Caco-2 (cell line): ENCODE measurements at places on chromosomes 6 and 20. TPM values are rescaled to one million over a fixed set of nuclear protein-coding genes. Genes with fewer than 3 reads are reported as not detected.

GRCh38 chr6:106773996-106774629 is 144.7 kb downstream of the QRSL1 start:
- DNase-seq, result no peak

GRCh38 chr20:33563788-33564187 is 73.9 kb downstream of the CBFA2T2 start:
- no peak for DNase-seq

- no peak for DNase-seq
Observed at GRCh38 chr6:21213492-21213891, 380.1 kb upstream of the SOX4 start.

DNA sequence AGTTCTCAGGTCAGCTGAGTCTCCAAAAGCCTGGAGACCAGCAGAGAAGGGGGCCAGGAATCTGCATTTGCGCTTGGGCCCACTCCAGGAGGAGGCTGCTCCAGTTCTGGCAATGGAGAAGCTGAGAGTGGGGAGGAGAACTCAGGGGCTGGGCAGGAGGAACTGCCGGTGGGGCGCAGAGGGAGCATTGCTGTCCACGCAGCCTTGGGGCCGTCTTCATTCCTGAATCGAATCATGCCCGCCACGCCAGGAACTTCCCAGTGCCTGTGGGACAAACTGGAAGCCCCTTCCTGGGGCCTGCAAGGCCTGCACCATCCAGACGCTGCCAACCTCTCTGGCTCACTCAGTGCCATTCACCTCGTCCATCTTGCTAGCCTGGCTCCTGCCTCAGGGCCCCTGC is 16.9 kb downstream of the RAB44 start:
- peak; percentile 12 for DNase-seq

DNA sequence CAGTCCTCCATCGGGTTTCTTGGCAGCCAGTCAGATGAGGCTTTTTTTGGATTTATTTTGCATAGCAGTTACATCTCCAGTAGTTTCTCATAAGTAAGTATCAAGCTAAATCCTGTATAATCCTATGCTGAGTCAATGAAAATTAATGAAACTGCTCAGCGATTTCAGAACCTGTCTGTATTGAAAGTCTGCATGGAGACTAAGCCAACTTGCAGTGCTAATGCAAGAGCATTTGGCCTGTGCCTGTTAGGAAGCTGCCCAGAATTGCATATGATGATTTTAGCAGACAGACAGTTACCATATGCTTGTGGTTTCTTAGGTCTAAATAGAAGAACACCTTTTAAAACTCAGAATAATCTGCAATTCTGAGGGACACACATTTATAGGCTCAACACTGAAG is 25.2 kb upstream of the LRRN4 start:
- DNase-seq, result no peak

DNA sequence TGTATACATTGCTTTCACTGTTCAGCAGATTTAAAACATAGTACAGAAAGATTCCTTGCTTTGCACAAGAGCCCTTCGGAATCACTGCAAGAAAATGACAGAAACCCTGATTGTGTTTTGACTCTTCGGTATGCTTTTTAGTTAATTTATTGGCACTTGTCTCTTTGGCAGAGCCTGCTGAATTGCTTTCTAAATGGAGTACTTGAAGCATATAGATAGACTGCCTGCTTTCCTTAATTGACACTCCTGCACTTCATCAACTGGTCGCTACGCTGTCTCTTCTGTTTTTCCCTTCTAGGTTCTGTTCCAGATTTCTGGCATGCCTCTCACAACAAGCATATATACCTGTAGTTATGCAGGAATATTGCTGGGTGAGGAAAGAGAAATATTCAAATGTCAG is 22.4 kb upstream of the RBM24 start:
- no peak for DNase-seq

DNA sequence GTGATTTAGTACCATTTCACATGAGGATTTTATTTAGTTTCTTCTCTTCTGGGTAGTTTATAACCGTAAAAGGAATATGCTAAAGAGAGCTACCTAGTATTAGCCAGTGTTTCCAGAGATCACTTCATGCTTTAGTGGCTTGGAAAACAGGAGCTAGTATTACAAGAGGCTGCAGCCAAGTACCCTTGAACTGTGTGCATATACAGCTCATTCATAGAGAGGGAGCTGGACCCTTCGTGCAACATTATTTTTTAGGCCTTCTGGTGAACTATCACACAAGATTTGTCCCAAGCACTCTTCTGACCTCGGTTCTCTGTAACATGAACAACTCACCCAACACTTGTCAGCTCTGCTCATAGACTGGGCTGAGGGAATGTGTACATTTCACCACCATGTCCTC is 74.9 kb upstream of the RIN2 start:
- no peak for DNase-seq

- DNase-seq, result peak; percentile 50
Observed at GRCh38 chr20:35129647-35130069, 17.5 kb downstream of the EDEM2 start.

DNA sequence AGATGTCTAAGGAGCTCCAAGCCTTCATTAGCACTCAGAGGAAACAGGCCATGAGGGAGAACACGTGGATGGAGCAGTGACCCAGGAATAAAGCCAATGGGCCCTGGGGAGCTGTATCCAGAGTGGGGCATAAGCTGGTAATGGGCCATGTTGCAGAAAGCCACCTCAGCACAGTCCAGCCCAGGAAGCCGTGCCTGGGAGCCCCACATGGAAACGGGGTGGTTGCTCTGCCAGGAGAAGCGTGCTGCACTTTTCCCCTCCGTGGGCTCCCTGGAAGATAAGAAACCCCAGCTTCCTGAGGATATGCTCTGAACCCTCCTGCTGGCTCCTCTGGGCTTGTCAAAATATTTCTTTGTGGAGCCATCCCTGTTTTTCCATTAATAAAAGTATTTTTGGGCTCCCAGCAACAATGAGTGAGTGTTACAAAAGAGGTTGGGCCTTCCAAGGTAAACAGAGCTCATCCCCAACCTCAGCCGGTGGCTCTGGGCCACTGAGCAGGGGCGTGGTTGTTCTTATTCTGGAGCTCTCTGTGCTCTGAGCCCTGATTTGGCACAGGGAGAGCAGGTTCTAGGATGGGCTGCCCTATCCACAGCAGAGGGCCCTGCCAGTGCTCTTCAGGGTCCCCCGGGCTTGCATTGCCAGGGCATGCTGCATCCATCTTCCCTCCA is 31.2 kb upstream of the NFATC2 start:
- DNase-seq, result no peak

DNA sequence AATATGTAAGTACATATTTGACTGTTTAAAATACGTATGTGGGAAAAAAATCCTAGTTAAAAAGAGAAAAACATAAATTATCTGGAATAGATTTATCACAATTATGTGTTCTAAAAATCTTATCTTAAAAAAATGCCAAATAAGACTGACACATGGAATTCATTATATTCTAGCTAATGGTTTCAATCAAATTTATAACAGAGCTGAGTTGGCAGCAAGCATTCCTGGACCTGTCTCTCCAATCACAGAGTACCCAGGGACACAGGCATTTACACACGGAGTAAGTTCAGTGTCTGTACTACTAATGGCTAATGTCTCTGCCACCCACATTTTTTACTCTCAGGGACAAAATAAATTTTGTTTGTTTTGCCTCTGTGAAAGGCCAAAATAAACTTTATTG is 122.3 kb downstream of the RPS12 start:
- no peak for DNase-seq

GRCh38 chr6:109794201-109794923 is 103.3 kb downstream of the FIG4 start:
- no peak for DNase-seq

DNA sequence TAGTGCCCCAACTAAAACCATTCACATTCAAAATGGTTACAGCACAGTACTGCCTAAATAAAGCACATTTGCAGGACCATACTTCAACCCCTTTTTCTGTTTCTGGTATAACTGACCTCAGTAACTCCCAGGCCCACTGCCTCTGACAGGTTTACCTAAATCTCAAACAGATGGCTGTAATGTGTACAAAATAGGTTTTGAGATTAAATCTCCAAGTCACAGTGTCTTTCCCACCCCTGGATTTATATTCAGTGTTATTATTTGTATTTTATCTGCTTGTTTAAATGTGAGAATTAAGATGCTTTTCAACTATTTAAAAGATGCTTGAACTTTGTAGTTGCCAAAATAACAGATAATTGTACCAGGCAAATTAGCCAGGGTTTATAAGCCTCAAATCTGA is 4.7 kb upstream of the KIF6 start:
- no peak for DNase-seq

LST1 gene
- total RNA-seq, result not detected in 2 replicates

TPBG gene
- total RNA-seq, result 4.0 and 4.3 TPM in 2 replicates

TMEM244 gene
- not detected in 2 replicates for total RNA-seq

FNDC11 gene
- total RNA-seq, result 0.39 TPM in 1 of 2 replicates, not detected in the other

OPRM1 gene
- total RNA-seq, result not detected in 2 replicates

CCM2L gene
- 0.16 and 0.32 TPM in 2 replicates for total RNA-seq

ASIP gene
- not detected in 2 replicates for total RNA-seq

XKR7 gene
- total RNA-seq, result not detected in 2 replicates

FAM83D gene
- total RNA-seq, result 82.4 and 86.3 TPM in 2 replicates
